ENCODE measurements at places on chromosomes 11 and 22. TPM values are rescaled to one million over a fixed set of nuclear protein-coding genes. Genes with fewer than 3 reads are reported as not detected.

DNA sequence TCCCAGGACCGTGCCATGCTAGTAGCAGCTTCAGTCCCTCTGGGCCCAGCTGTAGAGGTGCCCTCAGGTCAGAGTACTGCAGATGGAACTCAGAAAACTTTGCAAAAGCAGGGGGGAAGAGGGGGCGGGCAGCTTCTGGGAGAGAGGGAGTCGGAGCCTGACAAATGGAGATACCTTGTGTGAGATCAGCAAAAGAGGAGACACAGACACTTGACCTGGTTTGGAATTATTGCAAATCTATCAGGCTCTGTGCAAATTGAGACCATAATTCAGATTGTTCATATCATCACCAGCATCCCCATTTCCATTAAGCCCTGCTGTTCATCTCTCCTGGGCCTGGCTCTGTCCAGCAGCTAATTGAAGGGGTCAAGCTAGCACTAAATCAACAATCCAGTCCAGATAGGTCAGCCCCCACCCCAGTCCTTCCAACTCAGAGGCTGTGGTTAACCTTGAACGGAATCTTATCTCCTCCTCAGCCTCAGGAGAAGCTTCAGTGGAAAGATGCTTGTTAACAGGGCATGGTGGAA is 292.6 kb upstream of the PLET1 start:
- no peak overlapping the region for H3K27ac ChIP-seq
- no peaks in the 10 kb centered on the region for H3K36me3 ChIP-seq
- peaks cover 3% of the 10 kb centered on the region for H3K4me1 ChIP-seq

DNA sequence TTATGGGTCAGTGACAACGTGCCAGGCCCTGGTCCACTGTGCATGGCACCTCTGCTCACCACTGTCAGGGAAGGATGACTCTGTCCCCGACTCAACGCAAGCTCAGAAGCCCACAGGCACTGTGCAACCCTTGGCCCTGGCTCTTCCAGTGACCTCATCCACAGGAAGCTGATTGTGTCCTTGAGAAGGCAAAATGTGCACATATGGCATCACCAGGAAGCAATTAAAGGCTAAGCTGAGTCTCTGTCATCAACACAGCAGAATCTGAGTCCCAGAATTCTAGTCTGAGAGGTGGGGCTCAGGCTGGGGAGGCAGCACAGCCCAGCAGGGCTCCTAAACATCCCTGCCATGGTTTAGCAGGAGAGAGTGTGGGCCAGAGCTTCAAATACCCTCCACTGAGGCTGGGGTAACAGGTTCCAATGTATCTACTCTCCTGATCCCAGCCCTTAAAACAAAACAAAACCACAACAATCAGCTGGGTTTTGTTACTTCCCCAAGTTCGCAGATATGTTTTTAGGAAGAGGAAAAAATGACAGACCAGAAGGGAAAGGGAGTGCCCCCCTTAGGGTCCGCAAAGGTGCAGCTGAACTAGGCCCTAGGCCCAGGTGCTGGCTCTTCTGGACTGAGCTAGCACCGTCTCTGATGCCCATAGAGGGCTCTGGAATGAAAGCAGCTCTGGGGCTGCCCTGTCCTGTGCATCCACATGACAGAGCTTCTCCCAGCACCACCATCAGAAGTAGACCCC is 33.5 kb upstream of the GNAZ start:
- no peaks in the 10 kb centered on the region for H3K36me3 ChIP-seq
- H3K27me3 ChIP-seq = peaks cover 3% of the 10 kb centered on the region
- no peak overlapping the region for H3K27ac ChIP-seq
- H3K4me3 ChIP-seq = no peak overlapping the region
- H3K4me1 ChIP-seq = no peaks in the 10 kb centered on the region
- DNase-seq = no peak

DNA sequence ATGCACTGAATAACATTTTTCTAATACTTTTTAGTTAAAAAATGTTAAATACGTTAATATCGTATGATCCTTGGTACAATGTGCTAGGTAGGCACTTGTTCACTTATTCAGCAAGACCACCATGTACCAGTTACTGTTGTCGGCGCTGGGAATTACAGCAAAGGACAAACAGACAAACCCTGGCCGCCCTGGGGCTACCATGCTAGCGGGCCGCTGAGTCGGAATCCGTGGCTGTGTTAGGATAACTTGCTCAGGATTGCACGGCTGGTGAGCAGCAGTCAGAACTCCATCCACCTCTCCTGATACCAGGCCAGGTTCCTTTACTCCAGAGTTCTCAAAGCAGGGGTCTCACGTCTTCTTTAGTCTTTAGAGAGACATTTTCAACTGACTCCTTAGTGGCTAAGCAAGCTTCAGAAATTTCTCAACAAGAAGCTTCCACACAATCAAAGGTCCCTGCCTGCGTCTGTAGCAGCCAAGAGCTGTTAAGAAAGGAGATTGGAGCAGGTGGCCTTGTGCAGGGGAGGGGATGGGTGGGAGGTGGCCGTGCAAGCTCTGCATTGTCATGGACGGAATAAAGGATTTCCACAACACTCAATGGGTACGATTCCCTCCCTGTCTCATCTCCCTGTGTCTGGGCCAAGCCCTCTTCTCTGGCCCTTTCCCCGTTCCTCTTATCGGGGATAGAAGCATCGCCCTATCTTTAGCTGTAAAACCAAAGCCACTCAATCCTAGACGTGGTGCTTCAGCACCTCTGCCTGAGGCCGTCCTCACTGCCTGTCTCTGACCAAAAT is 39.8 kb upstream of the NNMT start:
- peaks cover 100% of the 10 kb centered on the region for H3K4me1 ChIP-seq
- peak overlapping the region; percentile 87 for H3K27ac ChIP-seq
- H3K27me3 ChIP-seq = no peaks in the 10 kb centered on the region
- no peak for DNase-seq

NCR3LG1 gene
- 0.24 TPM for total RNA-seq

DNA sequence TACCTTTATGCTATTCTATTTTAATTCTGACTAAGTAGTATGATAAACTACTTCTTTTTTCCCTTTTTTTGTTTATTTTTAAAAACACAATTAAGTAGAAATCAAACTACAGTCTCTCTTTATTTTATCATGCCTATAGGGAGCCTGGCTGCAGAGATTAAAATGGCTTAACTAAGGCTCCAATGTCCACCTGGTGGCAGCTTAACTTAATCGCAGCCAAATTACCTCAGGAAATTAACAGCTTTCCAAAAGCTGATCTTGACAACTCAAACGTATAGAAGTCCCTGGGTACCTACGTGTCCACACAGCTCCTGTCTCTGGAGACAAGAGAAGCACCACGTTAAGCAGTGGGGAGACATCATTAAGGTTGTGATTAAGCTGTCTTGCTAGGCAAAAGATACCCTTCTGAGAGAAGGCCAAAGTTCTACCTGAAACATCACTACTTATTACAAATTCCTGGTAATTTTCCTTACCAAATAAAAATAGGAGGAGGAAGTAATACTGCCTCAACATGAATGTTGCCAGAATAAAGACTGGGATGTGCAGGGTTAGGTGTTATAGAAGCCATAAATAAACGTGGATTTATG is 63.2 kb upstream of the SNX19 start:
- H3K36me3 ChIP-seq = no peaks in the 10 kb centered on the region
- no peaks in the 10 kb centered on the region for H3K4me1 ChIP-seq
- no peak overlapping the region for H3K27ac ChIP-seq

GRCh38 chr11:77370217-77370616 is 68.7 kb upstream of the GDPD4 start:
- H3K4me1 ChIP-seq = peaks cover 22% of the 10 kb centered on the region
- H3K27me3 ChIP-seq = no peaks in the 10 kb centered on the region
- no peak for DNase-seq
- H3K4me3 ChIP-seq = no peak overlapping the region
- peaks cover 7% of the 10 kb centered on the region for H3K36me3 ChIP-seq
- H3K27ac ChIP-seq = no peak overlapping the region

DNA sequence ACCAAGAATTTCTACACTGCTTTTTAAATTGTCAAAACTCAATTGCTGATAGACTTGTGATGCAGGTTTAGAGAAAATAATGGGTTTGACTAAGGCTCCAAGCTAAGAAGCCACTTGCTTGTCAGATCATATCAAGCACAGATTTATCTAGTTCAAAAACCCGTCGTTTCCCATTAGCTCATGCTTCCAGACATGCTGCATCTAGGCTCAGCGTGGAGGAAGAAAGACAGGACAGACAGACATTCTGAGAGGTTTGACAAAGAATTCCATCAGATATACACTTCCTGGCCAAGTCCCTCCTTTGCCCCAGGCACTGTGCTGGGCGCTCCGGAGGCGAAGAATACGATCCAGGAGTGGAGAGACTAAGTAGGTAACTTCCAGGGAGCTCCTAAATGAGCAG is 76.8 kb downstream of the KCNC1 start:
- peaks cover 49% of the 10 kb centered on the region for H3K4me1 ChIP-seq
- no peak overlapping the region for H3K4me3 ChIP-seq
- no peaks in the 10 kb centered on the region for H3K36me3 ChIP-seq

DNA sequence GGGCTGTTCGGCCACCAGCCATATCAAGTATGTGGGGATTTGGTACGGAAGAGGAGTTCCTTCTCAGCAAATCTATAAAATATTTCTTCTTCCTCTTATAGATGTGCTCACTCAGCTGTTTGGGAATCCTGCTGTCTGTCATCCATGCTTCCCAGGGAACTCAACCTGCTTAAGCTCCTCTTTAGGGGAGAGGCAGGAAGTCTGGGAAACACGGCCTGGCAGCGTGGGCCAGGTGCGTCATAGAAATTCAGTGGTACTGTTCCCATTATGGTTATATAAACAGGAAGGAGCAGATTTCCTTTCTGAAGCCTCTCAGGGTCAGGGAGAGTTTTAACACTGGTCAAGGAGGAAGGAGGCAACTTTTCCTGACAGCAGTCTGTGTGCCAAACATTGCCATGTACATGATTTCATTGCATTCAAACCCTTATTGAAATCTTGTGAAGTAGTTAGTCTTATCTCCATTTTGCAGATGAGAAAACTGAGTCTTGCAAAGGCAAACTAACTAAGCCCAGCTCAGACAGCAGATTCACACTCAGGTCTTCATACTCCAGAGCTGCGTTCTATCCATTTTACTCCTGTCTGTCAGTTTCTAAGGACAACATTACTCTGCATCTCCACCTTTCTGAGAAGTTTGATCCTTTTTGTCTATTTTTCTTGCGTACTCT is 35.4 kb upstream of the AMOTL1 start:
- no peak overlapping the region for H3K4me3 ChIP-seq
- no peaks in the 10 kb centered on the region for H3K36me3 ChIP-seq
- peaks cover 23% of the 10 kb centered on the region for H3K4me1 ChIP-seq
- peak overlapping the region; percentile 73 for H3K27ac ChIP-seq

GRCh38 chr22:28014211-28015045 is 95.4 kb upstream of the PITPNB start:
- no peak overlapping the region for H3K27ac ChIP-seq
- H3K27me3 ChIP-seq = no peaks in the 10 kb centered on the region
- no peak overlapping the region for H3K4me3 ChIP-seq
- peaks cover 23% of the 10 kb centered on the region for H3K4me1 ChIP-seq
- peak; percentile 12 for DNase-seq

- H3K4me1 ChIP-seq = no peaks in the 10 kb centered on the region
- no peaks in the 10 kb centered on the region for H3K27me3 ChIP-seq
- no peaks in the 10 kb centered on the region for H3K36me3 ChIP-seq
- H3K4me3 ChIP-seq = no peak overlapping the region
These were observed 29.1 kb downstream of the NFRKB start for GRCh38 chr11:129866311-129866710.

DNA sequence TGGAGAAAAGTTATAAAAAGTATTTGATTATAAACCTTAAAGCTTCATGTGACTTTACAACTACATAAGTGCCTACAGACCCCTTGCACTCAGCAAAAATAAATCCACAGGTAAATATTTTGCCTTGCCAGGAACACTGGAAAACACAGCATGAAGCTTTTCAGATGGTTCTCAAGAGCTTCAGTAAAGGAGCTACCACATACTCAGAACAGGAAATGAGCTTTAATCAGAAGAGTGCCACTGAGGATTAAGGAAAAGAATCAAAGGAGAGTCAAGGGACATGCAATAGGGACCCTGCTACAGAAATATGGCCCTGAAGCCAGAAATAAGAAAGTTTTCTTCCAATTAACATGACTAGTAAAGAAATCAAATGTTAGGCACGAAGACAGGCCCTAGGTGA is 1.2 kb downstream of the CASP1 start:
- DNase-seq = no peak
- H3K4me3 ChIP-seq = peak overlapping the region; percentile 30
- H3K36me3 ChIP-seq = no peaks in the 10 kb centered on the region
- H3K27ac ChIP-seq = peak overlapping the region; percentile 57

- no peak for DNase-seq
- no peak overlapping the region for H3K27ac ChIP-seq
- no peak overlapping the region for H3K4me3 ChIP-seq
- no peaks in the 10 kb centered on the region for H3K4me1 ChIP-seq
These were observed 13.1 kb downstream of the TMPRSS5 start for GRCh38 chr11:113693030-113693429.

MS4A3 gene
- total RNA-seq = not detected
